Epithelial cell of prostate (primary cell): ENCODE measurements at places on chromosomes 2 and 18.
A peak's percentile ranks its signal among the peaks of the same experiment; 100 is the strongest.

- no peak for DNase-seq
Observed at GRCh38 chr18:57436191-57436964, 1.2 kb downstream of the ONECUT2 start.

GRCh38 chr2:83696838-83697237 lies 762.2 kb downstream of the SUCLG1 start:
- no peak for DNase-seq

DNA sequence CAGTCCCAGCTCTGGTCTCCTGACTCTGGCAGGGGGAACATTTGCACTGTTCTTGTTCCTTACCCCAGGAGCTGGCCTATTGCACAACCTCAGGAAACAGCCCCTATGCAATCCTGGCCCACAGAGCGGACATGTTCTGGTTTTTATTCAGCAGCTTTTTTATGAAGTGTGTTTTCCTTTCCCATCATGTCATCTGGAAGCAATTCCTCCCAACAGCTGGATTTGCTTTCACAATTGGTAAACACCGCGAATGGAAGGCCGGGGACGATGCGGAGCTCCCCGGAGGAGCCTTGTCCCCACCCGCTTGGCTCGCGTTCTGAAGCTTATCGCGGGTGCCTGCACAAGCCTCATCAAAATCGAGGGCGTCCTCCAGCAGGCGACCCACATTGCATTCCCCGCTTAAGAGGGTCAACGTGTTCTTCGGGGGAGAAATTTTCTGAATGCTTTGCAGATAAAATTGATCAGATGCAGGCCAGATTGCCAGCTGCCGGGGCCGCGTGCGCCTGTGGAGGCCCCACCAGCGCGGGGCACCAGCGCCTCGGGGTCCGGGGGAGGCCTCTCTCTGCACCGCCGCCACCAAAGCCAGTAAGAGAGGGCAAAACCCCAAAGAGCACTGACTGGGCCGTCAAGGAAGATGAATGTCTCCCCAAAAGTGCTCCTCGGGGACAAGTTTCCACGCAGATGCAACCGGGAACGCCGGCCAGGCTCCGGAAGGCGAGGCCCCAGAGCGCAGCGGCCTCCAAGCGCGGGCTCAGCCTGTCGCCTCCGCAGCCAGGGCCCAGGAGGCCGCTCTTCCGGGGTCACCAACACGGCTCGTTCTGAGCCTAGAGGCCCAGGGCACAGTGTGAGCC lies 60.3 kb upstream of the SP3 start:
- no peak for DNase-seq

DNA sequence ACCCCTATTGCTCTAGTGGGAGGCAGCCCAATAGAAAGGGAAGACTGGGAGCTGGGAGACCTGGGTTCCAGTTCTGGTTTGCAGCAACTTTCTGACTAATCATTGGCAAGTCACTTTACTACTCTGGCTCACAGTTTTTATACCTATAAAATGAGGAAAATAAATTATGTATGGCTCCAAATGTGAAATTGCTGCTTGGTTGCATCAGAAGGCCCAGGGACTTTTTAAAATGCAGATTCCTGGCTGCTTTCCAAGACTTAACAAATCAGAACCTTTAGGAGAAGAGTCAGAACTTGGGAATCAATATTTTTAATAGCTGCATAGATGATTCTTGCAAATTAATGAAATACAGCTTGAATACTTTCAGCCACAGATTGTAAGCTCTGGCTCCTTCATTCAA lies 943.9 kb downstream of the EPHA4 start:
- DNase-seq, result no peak

DNA sequence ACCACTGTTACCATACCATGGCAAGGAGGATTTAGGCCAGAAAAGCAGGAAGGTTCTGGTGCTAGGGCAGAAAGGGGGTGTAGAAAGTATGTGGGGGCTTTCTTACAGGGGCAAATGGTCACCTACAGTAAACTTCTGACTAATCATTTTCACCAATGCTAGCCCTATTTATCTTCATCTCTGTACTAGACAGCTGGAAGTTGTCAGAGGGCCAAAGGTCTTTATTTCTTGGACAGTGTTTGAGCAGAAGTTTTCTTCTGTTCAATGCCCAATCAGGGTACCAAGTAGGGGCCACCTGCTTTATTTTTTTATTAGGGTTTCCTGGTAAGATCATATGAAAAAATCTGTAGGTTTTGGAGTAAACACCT lies 37.6 kb downstream of the MAP4K4 start:
- no peak for DNase-seq

GRCh38 chr2:24365051-24365450 lies 4.7 kb upstream of the ITSN2 start:
- DNase-seq, result peak; percentile 29

DNA sequence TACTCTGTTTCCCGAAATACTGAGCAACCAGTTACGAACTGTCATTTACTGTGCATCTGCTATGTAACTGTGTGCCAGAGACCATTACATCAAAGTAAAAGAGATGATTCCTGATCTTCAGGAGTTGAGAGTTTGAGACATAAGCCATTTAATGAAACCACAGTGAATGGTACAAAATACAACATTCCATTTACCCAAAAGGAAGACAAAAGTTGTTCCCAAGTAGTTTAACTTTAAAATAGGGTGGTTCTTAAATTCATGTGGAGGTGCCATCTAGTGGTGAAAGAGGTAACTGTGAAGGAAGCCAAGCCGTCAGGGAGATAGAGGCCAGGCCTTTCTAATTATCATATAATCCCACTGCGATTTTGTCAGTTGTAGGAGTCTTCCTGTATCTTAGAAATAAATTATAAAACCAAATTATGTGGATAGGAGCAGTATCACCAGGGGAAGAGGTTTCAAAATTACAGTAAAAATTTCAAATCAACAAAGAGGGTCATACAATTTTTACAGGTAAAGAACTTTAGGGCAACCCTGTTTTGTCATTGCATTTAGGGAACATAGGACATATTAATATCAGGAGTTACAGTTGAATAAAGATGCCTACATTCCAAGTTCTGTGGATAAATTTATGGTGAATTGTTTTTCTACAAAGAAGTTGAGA lies 67.7 kb downstream of the EPAS1 start:
- DNase-seq, result no peak

DNA sequence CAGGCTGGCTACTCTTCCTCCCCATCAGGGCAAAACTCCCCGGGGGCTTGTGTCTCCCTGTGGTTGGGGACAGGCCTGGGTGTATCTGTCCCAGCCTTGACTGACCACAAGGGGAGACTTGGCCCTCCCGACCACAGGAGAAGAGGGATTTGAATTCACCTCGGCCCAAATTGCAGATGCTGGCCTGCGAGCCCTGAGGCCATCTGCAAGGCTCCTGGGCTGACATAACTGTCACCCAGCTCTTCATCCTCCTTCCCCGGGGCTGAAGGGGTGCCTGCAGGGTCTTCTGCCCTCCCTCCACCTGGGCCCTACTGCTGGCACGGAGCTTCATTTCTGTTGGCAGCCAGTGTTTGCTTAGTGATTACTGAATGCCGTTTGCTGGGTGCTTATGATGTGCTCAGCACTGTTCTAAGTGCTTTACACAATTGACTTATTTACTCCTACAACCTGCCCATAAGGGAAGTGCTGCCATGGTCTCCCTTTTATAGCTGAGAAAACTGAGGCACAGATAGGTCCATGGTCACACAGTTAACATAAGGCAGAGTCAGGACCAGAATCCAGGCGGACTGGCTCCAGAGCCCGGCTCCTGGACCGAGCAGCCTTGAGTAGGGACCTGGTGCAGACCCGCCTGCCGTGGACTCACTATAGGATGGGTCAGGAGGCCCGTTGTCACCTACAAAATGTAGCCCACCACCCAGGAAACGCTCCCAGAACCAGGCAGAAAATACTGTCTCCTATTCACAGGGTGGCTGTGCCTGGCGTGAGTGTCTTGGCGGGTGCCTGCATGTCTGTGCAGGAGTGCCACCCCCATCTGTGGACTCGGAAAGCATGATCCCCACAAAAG lies 18.9 kb downstream of the STEAP3 start:
- DNase-seq, result no peak

DNA sequence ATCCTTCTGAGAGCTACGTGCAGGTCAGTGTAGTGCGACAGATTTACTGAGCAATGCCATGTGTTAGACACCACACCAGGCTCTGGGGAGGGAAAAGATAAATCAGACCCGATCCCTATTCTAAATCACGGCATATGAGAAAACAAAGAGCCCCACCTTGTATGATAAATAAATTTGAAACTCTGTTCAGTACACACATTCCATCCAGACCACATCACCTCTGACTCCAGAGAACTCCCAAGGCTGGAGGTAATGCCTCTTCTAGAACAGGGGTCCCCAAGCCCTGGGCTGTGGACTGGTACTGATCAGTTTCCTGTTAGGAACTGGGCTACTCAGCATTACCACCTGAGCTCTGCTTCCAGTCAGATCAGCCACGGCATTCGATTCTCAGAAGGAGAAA lies 77.3 kb downstream of the QPCT start:
- DNase-seq, result no peak

DNA sequence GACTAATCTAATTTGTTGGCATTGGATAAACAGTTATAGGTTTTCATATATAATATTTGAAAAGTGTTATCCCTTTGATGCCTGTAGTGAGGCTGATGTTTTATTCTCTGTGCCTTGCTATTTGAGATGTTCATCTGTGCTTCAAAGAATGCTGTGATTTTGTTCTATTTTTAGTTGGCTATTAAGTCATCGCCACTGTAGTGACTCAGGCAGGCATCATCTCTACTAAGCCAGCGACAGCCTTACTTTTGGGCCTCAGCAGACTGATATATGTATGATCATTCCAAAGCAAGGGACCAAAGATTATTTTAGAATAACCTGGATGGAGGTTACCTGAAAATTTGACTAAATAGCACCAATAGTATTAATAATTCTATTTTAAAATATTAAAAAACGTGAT lies 1674.5 kb upstream of the NXPH2 start:
- DNase-seq, result no peak

DNA sequence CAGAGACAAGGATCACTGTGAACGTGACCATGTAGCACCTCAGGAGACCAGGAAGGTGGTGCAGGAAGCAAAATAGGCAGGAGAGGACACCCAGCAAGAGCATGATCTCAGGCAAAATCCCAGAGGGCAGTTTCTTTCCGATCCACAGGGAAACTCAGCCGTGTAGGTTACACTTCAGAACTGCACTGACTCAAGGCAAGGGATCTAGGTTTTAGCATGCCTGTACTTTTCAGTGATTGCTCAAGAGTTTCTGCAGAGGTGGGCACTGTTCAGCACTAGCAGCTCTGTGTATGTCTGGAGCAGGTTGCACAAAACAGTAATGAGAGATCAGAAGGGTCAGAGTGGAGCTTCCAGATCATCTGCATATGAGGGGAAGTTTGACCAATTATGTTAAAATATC lies 116.7 kb upstream of the RNF152 start:
- no peak for DNase-seq

- no peak for DNase-seq
Observed at GRCh38 chr2:180978903-180979748, 1.3 kb upstream of the UBE2E3 start.

DNA sequence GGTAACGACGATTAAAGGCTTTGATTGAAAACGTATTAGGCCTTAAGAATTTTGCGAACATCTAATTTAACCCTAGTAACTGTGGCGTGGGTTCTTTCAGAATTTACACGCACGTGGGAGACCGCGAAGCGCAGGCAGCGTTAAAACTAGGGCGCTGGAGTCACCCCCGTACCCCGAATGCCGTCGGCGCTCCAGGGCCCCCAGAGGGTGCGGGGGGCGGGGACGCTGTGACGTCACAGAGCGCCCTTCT lies 673 bp upstream of the SMCHD1 start:
- no peak for DNase-seq

DNA sequence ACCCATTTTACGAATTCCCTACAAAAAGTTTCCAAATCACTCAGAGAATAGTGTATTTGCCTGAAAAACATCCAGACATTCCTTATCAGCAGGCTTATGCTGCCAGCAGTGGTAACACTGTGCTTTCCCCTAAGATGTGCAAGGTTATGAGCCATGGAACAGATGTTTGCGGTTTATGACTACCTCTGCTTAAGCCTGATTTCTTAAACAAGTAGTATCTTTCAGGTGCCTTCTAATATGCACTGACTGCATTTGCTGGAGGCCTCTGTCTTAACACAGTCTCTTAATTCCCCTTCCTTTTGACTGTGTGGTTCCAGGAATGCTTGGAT lies 54.8 kb downstream of the CDC42EP3 start:
- DNase-seq, result no peak

DNA sequence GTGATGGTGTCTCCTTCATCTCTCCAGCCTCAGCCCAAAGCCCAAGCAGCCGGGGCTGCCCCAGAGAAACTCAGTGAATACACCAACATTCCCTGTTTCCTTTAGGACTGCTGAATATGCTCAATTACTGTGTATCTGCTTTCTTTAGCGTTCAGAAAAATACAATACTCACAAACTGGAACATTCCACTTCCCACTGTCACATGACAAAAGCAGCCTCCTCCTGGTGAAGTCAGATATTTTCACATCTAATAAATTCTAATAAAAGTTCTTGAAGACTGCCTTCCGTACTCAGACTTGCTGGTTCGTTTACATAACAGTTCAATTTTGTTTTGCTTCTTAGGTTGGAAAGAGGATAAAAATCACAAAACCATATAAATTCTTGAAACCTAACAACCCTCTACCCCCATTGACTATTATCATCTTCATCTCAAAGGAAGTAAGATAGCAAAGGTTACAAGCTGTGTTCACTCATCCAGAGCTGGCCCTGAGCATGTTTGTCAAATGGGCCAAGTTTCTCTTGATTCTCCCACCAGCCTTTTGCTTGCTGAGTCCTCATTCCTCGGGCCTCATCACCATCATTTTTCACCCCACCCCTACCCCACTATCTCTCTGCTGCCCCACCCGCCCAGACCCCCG lies 190.8 kb upstream of the HNRNPA3 start:
- no peak for DNase-seq

DNA sequence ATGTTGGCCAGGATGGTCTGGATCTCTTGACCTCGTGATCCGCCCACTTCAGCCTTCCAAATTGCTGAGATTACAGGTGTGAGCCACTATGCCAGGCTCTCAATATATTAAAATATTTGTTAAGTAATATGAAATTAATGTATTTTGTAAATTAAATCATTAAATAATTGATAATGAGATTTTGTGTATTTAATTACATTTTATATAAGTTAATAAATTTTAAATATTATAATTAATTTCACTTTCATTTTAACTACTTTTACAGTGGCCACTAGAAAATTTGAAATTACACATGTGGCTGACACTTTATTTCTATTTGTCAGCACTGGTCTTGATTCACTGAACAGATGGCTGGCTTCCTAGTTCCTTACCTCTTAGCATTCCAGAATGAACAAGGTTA lies 102.6 kb downstream of the DPP10 start:
- no peak for DNase-seq

DNA sequence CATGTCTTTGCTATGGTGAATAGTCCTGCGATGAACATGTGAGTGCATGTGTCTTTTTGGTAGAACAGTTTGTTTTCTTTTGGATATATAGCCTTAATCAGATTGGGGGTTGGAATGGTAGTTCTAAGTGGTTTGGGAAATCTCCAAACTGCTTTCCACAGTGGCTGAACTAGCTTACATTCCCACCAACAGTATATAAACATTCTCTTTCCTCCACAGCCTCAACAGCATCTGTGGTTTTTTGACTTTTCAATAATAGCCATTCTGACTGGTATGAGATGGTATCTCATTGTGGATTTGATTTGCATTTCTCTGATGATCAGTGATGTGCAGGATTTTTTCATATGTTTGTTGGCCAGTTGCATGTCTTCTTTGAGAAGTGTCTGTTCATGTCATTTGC lies 112.2 kb upstream of the SESTD1 start:
- DNase-seq, result no peak
